ENCODE measurements at places on chromosomes 4 and X.

DNA sequence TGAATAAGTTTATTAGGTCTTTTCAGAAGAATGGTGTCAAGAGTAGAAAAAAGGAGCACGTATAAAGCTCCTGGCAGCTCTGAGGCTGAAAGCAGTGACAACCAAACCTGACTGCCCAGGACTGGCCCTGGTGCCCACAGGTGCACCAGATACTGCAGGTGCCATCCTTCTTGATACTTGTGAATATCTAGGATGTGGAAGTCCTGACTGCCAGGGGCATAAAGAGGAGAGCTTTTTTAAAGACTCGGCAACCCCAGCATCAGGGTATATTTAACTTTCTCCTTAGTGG is 60.7 kb downstream of the TMEM150C start:
- DNase-seq, result no peak

DNA sequence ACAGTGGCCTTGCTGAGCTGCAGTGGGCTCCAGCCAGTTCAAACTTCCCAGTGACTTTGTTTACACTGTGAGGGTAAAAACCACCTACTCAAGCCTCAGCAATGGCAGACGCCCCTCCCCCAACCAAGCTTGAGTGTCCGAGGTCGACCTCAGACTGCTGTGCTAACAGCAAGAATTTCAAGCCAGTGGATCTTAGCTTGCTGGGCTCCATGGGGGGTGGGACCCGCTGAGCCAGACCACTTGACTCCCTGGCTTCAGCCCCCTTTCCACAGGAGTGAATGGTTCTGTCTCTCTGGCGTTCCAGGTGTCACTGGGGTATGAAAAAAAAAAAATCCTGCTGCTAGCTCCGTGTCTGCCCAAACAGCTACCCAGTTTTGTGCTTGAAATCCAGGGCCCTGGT is 168.9 kb upstream of the INTU start:
- DNase-seq, result no peak

- no peak for DNase-seq
Observed at GRCh38 chr4:40455340-40455902, 120.3 kb downstream of the CHRNA9 start.

DNA sequence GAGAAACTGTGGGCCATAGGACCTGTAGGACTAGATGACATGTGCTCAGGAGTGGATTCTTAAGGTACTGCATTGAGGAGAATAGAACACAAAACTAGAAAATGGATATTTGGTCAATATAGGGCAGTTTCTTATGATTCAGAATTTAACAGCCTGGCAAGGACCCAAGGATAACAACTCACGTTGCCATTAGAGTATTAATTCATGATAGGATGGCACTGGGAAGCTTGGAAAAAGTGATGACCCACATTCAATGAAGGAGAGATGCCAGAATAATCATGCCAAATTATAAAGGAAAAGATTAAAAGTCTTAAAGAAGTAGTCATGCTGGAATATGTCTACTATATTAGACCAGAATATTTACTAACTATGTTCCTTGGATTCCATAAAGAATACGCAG is 594.5 kb downstream of the ANKRD50 start:
- DNase-seq, result no peak

DNA sequence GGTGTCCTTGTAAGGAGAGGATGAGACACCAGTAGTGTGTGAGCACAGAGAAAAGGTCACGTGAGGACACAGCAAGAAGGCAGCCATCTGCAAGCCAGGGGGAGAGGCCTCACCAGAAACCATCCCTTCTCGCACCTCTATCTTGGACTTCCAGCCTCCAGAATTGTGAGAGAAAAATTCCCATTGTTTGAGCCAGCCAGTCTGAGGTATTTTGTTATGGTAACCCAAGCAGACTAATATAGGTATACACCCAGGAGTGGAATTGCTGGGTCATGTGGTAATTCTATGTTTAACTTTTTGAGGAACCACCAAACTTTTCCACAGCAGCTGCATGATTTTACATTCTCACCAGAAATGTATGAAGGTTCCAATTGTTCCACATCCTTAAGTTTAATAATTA is 25.6 kb downstream of the ZDHHC9 start:
- DNase-seq, result no peak
